Large intestine (tissue), 12 donors: ENCODE measurements at places on chromosomes 11 and 22.

- no peak for DNase-seq
These were observed 53.0 kb downstream of the RASSF10 start for GRCh38 chr11:13062115-13062514.

GRCh38 chr11:70410276-70411205 is 12.2 kb downstream of the CTTN start:
- no peak for DNase-seq

DNA sequence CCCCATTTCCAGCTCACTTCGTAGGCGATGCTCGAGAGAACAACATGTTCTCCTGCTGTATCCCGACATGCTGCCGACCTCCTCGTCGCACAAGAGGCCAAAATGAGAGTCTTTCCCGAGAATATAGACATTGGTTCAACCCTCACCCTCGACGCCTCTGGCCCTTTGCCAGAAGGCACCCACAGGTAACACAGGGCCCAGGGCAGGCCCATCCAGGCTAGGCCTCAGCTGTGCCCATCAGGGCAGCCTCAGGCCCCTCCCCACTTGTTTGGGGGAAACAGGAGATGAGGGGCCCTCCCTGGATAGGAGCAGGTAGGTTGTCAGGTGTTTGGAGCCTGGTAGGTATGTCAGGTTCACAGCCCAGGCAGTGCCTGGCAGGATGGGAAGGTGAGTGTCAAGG is 2.7 kb upstream of the RGL4 start:
- DNase-seq, result no peak

GRCh38 chr11:76209973-76210930 is 4.0 kb upstream of the WNT11 start:
- DNase-seq, result no peak

DNA sequence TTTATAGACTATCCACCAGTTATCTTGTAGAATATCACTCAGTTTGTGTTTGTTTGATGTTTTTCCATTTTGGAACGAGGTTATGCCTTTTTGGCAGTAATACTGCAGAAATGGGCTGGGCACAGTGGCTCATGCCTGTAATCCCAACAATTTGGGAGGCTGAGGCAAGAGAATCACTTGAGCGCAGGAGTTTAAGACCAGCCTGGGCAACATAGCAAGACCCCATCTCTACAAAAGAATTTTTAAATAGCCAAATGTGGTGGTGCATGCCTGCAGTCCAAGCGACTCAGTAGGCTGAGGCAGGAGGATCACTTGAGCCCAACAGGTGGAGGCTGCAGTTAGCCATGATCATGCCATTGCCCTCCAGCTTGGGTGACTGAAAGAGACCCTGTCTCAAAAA is 22.8 kb upstream of the B4GALNT4 start:
- DNase-seq, result no peak

GRCh38 chr11:105609341-105609781 is 512 bp upstream of the GRIA4 start:
- DNase-seq, result peak; percentile 71

- DNase-seq, result no peak
These were observed 448.0 kb downstream of the LUZP2 start for GRCh38 chr11:24944891-24945290.

DNA sequence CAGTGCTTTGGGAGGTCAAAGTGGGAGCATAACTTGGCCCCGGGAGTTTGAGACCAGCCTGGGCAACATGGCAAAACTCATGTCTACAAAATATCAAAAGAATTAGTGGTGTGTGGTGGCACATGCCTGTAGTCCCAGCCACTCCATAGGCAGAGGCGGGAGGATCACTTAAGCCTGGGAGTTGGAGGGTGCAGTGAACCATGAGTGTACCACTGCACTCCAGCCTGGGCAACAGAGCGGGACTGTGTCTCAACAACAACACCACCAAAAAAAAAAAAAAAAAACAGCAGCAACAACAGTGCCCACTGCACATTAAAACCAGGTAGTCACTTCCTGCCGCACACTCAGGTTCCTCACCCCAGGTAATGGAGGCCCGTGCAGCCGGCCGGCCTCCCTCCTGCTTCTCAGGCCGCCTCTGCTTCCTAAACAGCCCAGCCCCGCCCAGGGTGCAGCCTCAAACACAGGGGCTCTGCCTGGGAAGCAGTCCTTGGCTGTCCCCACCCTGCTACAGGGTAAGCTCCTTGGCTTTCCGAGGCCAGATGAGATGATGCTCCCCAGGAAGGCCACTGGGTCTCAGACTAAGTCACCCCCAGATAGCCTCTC is 318.3 kb downstream of the SHANK2 start:
- DNase-seq, result no peak

GRCh38 chr22:49014227-49015201 is 813.2 kb downstream of the BRD1 start:
- DNase-seq, result no peak

- no peak for DNase-seq
These were observed 15.8 kb upstream of the ACR start for GRCh38 chr22:50722048-50722701.

DNA sequence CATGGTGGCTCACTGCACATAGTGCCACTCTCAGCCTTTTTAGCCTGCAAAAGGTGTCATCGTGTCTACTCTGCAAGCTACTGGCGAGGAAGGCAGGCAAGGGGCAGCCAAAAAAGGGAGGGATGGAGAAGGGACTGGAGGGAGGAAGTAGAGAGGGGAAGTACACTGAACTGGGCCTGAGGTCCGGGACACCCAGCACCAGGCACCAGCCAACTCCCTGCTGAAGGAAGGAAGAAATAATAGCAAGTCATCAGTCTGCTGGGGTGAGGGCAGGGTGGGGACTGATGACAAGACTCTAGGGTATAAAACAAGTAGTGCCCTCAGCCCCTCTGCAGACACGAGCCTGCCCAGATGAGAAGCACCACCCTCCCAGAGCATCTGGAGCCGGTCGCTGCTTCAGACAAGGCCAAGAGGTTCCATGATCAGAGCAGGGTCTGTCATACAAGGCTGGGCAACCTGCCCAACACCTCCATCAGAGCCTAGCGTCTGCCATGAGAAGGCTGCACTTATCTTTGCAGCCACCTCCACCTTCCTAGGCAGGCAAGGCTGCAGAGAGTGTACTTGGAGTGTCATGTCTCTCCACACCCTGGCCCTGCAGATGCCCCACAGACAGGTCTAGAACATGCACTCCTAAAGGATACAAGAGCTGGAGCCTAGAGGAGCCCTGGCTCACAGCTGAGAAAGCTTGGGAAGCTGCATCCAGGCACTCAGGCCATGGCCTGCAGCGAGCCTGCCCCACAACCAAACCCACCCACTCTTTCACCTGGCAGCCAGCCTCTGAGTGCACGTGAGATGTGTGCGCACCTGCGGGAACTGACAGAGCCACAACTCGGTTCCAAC is 9.0 kb upstream of the COMT start:
- DNase-seq, result no peak

- peak; percentile 88 for DNase-seq
These were observed 13.0 kb downstream of the TUB start for GRCh38 chr11:8093931-8094575.

DNA sequence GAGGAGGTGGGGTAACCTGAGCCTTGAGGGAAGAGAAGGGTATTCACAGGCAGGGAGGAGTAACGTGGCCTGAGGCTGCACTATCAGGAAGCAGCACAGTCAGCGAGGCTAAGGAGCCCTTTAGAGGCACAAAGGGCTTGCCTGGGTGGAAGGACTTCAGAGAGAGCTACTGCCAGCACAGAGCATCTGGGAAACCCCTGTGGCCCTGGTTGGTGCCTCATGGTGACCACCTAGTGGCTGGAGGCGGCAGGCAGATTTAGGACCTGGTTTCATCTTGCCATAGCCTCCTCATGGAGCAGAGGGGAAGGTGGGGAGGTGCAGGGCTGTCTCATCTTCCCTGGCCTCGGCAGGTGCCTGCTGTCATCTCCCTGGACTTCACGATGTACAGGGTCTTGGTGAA is 64.5 kb downstream of the MPPED1 start:
- no peak for DNase-seq

GRCh38 chr11:77444261-77444660 is 29.6 kb downstream of the PAK1 start:
- no peak for DNase-seq

DNA sequence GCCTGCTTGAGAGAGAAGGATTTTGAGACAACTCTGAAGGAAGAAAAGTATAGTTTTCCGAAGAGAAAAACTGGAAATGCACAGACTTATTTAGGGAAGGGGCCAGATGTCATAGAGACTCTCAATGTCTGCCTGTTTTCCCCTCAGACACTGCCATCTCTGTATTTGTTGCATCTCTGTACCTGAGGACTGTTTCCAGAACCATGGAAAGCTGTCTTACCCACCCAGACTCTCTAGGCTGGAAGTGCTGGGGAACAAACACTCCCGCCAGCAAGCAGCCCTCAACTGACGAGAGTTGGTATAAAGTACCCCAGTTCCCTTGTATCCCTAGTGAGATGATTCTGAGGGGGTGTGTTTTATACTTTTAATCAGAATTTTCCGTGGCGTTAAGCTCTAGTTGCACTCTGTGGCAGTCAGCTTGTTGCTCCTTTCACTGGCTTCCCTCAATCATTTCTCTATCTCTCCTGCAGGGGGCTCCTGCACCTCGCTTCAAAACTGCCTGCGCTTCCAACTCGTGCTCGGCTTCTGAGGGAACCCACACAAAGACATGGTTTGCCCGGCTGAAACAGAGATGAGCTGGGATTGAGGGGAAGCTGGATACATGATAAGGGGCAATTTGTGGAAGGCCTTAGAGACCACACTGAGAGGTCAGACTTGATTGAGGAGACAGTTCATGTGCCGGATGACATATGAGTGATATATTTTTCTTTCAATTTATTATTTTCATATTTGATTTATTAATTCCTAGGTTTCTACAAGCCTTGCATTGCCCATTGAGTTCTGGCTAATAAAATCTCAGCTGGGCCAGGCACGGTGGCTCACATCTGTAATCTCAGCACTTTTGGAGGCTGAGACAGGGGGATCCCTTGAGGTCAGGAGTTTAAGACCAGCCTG is 36.9 kb upstream of the CLPB start:
- DNase-seq, result peak; percentile 66

GRCh38 chr22:23117891-23118646 is 23.7 kb downstream of the RSPH14 start:
- no peak for DNase-seq
